Memory B cell (primary cell): ENCODE measurements at places on chromosomes 5 and 9.
A peak's percentile ranks its signal among the peaks of the same experiment; 100 is the strongest.

- peaks cover 11% of the 10 kb centered on the region for H3K4me1 ChIP-seq
- no peaks in the 10 kb centered on the region for H3K36me3 ChIP-seq
- no peak overlapping the region for H3K4me3 ChIP-seq
- no peak for DNase-seq
- no peak overlapping the region for H3K27ac ChIP-seq
Observed at GRCh38 chr5:144086295-144086694, 84.2 kb downstream of the YIPF5 start.

- H3K27me3 ChIP-seq: peaks cover 3% of the 10 kb centered on the region
- no peak overlapping the region for H3K27ac ChIP-seq
- no peak overlapping the region for H3K4me3 ChIP-seq
- peaks cover 5% of the 10 kb centered on the region for H3K4me1 ChIP-seq
Observed at GRCh38 chr9:20604562-20604961, 17.7 kb downstream of the MLLT3 start.

DNA sequence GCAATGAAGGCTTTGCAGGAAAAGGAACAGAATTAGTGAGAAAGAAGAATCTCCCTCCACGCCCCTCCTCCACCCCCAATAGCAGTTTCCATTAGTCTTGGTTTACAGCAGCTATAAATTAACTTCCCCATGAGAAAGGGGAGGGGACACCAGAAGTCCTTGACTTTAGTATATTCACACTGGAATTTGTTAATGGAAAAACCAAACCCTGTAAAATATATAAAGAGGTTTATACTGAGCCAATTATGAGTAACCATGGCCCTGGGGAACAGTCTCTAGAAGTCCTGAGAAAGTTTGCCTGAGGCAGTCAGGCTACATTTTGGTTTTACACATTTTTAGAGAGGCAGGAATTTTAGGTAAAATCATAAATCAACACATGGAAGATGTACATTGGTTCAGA, 88.5 kb downstream of the ALDH1A1 start:
- H3K27me3 ChIP-seq: peaks cover 2% of the 10 kb centered on the region
- H3K4me3 ChIP-seq: no peak overlapping the region
- no peak overlapping the region for H3K27ac ChIP-seq
- DNase-seq: no peak

- H3K27ac ChIP-seq: no peak overlapping the region
- DNase-seq: no peak
- H3K4me1 ChIP-seq: no peaks in the 10 kb centered on the region
- H3K36me3 ChIP-seq: no peaks in the 10 kb centered on the region
Observed at GRCh38 chr9:30732060-30732459, 1652.4 kb upstream of the ACO1 start.

GRCh38 chr5:96146675-96147074, 185.0 kb upstream of the ELL2 start:
- no peaks in the 10 kb centered on the region for H3K27me3 ChIP-seq
- H3K4me1 ChIP-seq: peaks cover under 1% of the 10 kb centered on the region
- peaks cover 2% of the 10 kb centered on the region for H3K36me3 ChIP-seq
- no peak for DNase-seq
- H3K27ac ChIP-seq: no peak overlapping the region

DNA sequence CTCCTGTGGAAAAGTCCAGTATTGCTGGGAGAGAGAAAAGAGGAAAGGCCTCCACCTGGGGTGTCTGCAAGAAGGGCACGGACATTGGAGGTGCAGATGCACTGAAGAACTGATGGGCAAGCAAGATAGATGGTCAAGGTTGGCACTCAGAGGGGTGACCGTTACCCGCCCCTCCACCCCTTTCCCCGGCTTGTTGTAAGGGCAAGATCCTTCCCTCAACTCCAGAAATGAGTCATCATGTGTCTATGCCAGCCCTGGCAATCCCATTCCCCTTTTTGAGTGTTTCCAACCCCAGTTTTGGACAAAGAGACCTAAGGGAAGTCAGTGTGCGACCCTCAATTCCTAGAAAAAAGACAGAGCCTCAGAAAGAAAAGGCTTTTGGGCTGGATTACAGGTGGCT, 34.9 kb upstream of the ATP6V1G1 start:
- no peaks in the 10 kb centered on the region for H3K36me3 ChIP-seq
- H3K27ac ChIP-seq: no peak overlapping the region
- DNase-seq: no peak

GRCh38 chr5:14356305-14356704, 213.2 kb downstream of the TRIO start:
- no peaks in the 10 kb centered on the region for H3K27me3 ChIP-seq
- peaks cover 14% of the 10 kb centered on the region for H3K4me1 ChIP-seq
- no peak overlapping the region for H3K4me3 ChIP-seq
- H3K27ac ChIP-seq: peak overlapping the region; percentile 29
- H3K36me3 ChIP-seq: peaks cover 31% of the 10 kb centered on the region

GRCh38 chr9:93592008-93592642, 15.7 kb downstream of the PHF2 start:
- no peaks in the 10 kb centered on the region for H3K27me3 ChIP-seq
- no peak overlapping the region for H3K27ac ChIP-seq
- peaks cover 31% of the 10 kb centered on the region for H3K4me1 ChIP-seq
- H3K4me3 ChIP-seq: no peak overlapping the region

DNA sequence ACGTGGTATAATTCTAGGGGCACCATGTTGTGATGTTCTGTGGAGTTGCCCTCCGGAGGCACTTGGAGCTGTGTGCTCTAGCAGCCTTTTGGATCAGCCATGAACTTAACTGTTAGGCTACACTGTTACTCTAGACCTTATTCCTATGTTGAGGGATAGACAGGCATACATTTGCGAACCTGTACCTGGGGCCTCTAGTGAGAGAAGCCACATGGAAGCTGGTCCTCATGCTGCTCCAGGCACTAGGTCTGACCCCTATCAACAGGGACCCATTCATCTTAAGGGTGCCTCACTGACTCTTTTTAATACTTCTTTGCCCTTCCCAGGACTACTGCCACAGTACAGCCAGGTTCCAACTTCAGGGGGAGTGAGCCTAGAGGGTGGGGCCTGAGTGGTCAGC, 594.8 kb downstream of the RAB3C start:
- H3K36me3 ChIP-seq: peaks cover 2% of the 10 kb centered on the region
- no peak overlapping the region for H3K27ac ChIP-seq
- no peak overlapping the region for H3K4me3 ChIP-seq
- no peak for DNase-seq
- H3K27me3 ChIP-seq: no peaks in the 10 kb centered on the region

DNA sequence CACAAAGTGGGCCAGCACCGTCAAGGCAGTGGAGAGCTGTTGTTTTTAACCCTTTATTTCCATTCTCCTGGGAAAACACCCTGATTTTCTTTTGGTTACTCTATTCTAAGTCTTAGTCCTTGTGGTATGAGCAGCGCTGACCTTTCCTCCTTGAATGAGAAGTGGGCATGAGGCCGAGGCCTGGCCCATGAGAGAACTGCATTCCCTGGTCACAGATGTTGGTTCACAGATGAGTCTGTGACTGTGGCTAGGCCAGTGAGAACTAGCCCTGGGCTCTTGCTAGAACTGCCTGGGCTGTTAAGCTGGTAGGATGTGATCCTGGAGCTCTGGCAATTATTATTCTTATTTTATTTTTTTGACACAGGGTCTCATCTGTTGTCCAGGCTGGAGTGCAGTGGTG, 71.7 kb upstream of the KLF9 start:
- no peaks in the 10 kb centered on the region for H3K36me3 ChIP-seq
- peaks cover 12% of the 10 kb centered on the region for H3K27me3 ChIP-seq
- no peak overlapping the region for H3K27ac ChIP-seq
- DNase-seq: no peak
- no peaks in the 10 kb centered on the region for H3K4me1 ChIP-seq
- no peak overlapping the region for H3K4me3 ChIP-seq

GRCh38 chr9:109639674-109640579, 140.1 kb upstream of the PALM2AKAP2 start:
- H3K4me1 ChIP-seq: peaks cover 3% of the 10 kb centered on the region
- DNase-seq: no peak
- no peaks in the 10 kb centered on the region for H3K36me3 ChIP-seq
- H3K27ac ChIP-seq: no peak overlapping the region

GRCh38 chr5:120869831-120870230, 405.7 kb downstream of the PRR16 start:
- no peaks in the 10 kb centered on the region for H3K36me3 ChIP-seq
- H3K27me3 ChIP-seq: no peaks in the 10 kb centered on the region
- no peak overlapping the region for H3K27ac ChIP-seq
- DNase-seq: no peak

GRCh38 chr5:74798977-74799911, 32.2 kb downstream of the NSA2 start:
- no peak overlapping the region for H3K4me3 ChIP-seq
- H3K4me1 ChIP-seq: no peaks in the 10 kb centered on the region
- peaks cover 2% of the 10 kb centered on the region for H3K27me3 ChIP-seq

DNA sequence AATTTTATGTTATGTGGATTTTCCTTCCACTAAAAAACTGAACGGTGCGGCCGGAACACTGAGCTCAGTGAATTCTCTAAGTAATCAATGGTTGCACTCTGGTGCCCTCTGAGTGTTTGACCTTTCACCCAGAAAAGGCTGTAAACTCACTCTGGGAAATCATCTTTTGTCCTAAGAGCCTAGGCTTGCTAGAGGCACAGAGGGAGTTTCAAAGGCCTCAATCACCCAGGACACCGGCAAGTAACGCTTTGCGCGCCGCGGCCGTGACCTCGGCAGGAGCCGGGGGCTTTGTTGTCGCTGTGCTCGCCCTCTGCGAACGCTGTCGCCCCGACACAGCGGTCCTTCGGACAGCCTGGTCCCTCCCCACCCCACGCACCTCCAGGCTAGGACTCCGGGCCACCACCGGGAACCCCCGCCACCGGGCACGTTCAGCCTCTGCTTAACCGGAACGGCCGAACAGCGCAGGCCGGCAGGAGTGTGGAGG, 703 bp downstream of the ISCA1 start:
- peak overlapping the region; percentile 94 for H3K4me3 ChIP-seq
- H3K36me3 ChIP-seq: peaks cover 4% of the 10 kb centered on the region
- peaks cover 26% of the 10 kb centered on the region for H3K4me1 ChIP-seq
- H3K27ac ChIP-seq: peak overlapping the region; percentile 97
- no peaks in the 10 kb centered on the region for H3K27me3 ChIP-seq
- peak; percentile 77 for DNase-seq

- no peak overlapping the region for H3K27ac ChIP-seq
- H3K4me1 ChIP-seq: peaks cover 6% of the 10 kb centered on the region
- no peak overlapping the region for H3K4me3 ChIP-seq
- no peak for DNase-seq
- H3K36me3 ChIP-seq: no peaks in the 10 kb centered on the region
Observed at GRCh38 chr9:135971892-135972291, 10.7 kb upstream of the UBAC1 start.

- peak overlapping the region; percentile 95 for H3K4me3 ChIP-seq
- H3K27me3 ChIP-seq: no peaks in the 10 kb centered on the region
- H3K27ac ChIP-seq: peak overlapping the region; percentile 97
- peaks cover 10% of the 10 kb centered on the region for H3K36me3 ChIP-seq
- H3K4me1 ChIP-seq: peaks cover 31% of the 10 kb centered on the region
Observed at GRCh38 chr9:33023661-33024060, 1.4 kb upstream of the DNAJA1 start.

DNA sequence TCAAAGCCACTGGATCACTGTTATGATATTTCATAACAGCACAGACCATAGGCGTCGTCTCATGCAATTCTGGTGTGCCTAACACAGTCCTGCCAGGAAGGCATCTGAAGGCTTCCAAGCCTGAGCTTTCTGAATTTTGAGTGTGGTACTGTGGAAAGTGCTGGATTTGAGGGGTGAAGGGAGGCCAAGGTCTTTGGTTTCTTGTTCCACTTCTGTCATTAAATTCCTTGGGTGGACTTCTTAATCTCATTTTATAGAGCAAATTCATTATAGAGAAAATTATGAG, 441.3 kb upstream of the PIK3R1 start:
- no peaks in the 10 kb centered on the region for H3K36me3 ChIP-seq
- H3K4me1 ChIP-seq: no peaks in the 10 kb centered on the region
- no peak overlapping the region for H3K27ac ChIP-seq
- peaks cover 10% of the 10 kb centered on the region for H3K27me3 ChIP-seq
- DNase-seq: no peak

DNA sequence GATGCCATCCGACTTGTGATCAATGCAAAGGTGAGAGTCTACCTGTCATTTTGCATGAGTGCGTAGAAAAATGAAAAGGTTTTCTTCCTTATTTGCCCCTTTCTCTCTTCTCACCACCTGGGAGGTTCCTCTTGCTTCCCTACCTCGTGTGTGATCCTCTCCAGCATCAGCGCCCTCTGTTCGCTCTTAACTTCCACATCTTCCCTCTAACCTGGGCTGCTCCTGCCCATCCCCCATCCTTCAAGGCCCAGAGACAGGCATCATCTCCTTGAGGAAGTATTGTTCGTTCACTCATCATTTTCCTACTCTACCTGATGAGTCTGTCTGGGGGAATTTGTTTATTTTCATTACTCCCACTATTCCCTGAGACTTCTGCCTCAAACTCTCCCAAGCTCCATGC, 55.8 kb downstream of the RFK start:
- H3K36me3 ChIP-seq: no peaks in the 10 kb centered on the region
- H3K4me1 ChIP-seq: no peaks in the 10 kb centered on the region

DNA sequence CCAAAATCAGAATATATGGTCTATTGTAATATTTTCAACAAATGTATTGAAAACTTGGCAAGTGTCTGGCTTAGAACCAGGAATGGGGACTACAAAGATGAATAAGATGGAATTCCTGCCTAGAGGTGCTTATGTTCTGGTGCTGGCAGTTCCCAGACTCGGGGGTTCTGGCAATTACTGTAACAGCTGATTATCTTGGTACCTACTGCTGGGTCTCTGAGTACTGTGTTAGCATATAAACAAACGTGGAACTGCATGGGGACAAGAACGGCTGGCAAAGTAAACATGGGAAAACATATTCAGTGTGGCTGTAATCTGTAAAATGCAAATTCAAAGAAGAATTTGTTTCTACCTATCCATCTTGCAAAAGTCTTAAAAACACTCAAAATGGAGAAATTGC, 89.9 kb downstream of the SLC24A2 start:
- H3K27ac ChIP-seq: no peak overlapping the region
- H3K4me1 ChIP-seq: no peaks in the 10 kb centered on the region
- no peak overlapping the region for H3K4me3 ChIP-seq
- H3K27me3 ChIP-seq: no peaks in the 10 kb centered on the region
- H3K36me3 ChIP-seq: no peaks in the 10 kb centered on the region

DNA sequence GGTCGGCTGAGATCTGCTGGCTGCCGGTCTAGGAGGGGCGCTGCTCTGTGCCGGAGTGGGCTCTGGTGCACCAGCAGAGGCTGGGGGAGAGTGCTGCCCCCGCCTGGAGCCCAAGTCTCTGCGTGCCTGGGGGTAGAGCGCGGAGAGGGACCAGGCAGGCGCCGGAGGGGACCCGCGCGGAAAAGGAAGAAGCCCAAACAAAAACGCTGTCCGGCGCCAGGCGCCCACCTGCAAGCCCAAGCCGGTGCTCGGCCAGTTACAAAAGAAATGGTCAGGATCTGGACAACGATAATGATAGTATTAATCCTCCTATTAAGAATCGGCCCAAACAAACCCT, 571 bp upstream of the S1PR3 start:
- DNase-seq: no peak
- no peaks in the 10 kb centered on the region for H3K36me3 ChIP-seq
- H3K27me3 ChIP-seq: peaks cover 9% of the 10 kb centered on the region
- no peak overlapping the region for H3K4me3 ChIP-seq

DNA sequence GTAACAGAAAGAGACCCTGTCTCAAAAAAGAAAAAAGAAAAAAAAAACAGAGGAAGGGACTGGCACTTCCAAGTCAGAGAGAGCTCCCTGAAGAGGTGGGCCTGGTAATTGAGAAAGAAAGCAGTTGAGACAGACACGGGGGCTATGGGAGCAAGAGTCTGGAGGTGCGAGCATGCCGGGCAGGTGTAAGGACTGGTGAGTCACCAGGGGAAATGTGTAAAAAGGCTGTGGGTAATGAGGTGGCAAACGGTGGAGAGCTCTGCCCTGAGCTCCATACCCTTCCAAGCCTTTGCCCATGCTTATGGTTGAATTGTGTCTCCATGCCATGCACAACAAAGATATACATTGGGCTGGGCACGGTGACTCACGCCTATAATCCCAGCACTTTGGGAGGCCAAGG, 18.0 kb upstream of the JADE2 start:
- no peaks in the 10 kb centered on the region for H3K27me3 ChIP-seq
- no peak overlapping the region for H3K27ac ChIP-seq
- no peak for DNase-seq
- H3K4me1 ChIP-seq: peaks cover 2% of the 10 kb centered on the region
- no peaks in the 10 kb centered on the region for H3K36me3 ChIP-seq
- no peak overlapping the region for H3K4me3 ChIP-seq
